Activated CD4-positive, alpha-beta T cell treated with anti-CD3 and anti-CD28 coated beads, Interleukin-2, amount 50 U/mL, for 4 hours (primary cell): ENCODE measurements at places on chromosomes 5 and 9.

GRCh38 chr9:34346873-34347799 is 17.8 kb downstream of the NUDT2 start:
- DNase-seq = no peak

- no peak for DNase-seq
Observed at GRCh38 chr9:116975126-116975525, 288.0 kb downstream of the TRIM32 start.

DNA sequence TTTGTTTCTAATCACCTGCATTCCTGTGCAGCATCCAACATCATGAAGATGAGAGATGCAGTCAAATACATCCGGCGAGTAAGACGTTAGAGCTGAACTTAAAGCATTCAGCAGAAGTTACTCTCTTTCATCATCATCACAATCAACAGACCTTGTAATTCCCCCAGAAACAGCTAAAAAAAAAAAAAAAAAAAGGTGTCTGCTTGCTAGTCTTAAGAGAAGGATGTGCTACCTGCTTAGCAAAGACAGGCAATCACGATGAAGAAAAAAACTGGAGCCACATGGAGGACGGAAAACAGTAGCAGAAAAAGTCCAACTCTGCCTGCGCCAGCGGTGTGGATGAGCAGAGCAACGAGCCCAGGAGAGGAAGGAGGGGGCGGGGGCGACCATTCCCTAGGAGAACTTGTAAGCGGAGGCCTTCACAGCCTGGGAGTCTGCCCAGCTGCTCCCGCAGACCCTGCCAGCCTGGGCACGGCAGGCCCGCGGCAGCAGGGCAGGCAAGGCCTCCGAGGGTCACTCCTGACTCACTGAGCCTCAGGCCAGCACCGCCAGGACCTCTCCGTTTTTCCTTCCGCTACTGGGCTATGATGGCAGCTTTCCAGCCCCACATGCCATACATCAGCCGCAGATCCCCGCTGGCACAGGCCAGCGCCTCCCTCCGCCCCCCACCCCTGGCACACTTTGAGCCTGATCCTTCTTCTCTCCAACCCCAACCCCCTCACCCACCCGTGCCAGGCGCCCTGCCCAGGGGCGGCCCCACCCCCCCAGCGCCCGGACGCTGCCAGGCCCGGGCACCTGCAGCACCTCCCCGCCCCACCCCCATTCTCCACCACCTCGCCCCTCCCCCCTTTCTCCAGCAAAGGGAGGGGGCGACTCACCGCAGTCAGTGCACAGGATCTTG is 1.4 kb downstream of the NRG2 start:
- DNase-seq = no peak

DNA sequence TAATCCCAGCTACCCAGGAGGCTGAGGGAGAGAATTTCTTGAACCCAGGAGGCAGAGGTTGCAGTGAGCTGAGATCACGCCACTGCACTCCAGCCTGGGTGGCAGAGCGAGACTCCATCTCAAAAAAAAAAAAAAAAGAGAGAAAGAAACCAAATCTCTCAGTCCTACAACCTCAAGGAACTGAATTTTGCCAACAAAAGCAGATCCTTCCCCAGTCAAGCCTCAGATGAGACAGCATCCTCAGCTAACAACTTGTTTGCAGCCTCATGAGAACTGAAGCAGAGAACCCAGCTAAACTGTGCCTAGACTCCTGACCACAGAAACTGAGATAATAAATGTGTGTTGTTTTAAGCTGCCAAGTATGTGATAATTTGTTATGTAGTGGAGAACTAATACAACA is 7.5 kb upstream of the IL6ST start:
- no peak for DNase-seq

DNA sequence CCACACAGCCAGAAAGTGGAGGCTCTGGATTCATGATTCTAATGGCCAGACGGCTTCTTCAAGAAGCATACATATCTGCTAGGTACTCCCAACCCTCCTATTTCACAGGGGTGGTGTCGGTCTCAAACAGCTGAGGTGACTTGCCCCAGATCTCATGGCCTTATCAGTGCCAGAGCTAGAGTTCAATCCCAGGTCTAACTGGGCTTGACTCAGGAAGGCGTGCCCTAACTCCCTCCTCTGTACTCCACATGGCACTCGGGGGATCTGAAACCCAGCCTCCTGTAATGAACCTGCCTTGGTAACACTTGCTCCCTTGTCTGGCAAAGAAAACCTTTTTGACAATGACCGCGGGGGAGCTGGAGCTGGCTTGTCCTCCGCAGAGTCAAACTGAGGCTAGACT is 2.1 kb downstream of the QRFP start:
- no peak for DNase-seq

DNA sequence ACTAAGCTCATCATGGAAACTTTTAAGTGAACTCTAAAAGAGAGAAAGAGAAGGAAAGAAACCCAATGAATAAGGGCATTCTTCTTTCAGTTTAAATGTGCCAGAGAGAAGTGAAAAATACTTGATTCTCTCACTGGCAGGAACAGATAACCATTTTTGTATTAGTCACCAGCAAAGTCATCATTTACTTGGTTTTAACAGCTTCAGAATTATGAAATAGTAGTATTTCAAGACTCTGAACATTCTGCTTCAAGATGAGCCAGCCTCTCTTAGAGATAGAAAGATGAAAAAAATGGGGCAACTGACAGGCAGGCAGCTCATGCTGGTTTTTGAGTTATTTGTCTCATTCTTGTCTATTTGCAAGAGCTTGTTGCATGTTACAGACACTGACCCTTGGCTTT is 103.5 kb downstream of the GCNT1 start:
- no peak for DNase-seq

DNA sequence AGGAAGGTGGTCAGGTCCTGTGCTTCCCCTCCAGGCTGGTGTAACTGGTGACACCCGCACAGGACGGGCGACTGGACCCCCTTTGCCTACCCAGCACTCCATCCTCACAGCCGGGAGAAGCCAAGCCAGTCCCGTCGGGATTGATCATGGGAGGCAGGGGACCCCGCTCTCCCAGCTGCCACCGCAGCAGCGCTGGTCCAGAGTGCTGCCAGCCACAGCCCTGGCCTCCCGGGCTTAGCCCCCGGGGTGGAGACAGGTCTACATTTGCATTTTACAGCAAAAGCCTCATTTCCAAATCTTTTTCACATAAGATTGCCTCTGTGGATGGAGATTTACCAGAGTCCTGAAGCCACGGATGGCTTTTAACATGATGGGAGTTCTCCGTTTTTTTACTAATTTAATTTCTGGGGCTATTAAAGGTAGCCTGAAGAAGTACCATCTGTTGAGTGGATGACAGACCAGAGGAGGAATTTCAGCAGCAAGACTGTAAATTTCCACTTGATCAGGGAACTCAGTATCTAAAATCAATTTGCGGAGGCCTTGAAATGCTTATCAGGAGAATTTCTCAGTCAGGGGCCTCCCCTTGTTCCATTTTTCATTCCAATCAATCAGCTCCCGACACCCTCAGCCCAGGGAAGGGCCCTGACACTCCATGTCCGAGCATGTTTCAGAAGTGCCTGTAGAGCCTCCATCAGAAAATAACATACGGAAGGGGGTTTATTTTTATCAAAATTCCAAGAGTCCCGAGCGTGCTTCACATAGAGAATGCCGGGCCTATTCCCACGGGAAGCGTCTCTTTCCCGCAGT is 80.6 kb downstream of the OLFM1 start:
- no peak for DNase-seq

- no peak for DNase-seq
Observed at GRCh38 chr9:85594316-85594715, 147.4 kb downstream of the AGTPBP1 start.

GRCh38 chr9:72352911-72353388 is 12.1 kb downstream of the ZFAND5 start:
- DNase-seq = no peak
